ENCODE measurements at places on chromosomes 2 and 18.

DNA sequence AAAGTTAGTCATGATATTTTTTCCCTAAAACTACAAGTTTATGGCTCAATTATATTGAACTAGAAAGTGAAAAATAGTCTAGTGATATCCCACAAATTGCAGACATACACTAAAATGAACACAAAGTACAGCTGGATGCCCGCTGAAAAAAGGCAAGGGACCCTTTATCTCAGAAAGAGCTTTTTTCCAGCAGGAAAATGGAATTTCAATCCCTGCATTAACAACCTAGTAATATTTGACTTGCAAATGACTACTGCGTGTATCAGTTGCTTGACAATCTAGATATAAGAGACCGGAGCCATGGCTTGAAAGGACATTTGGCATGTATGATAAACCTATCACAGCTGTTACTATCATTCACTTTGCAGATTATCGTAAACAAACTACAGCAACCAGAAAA lies 49.1 kb downstream of the LRPPRC start:
- DNase-seq = no peak

- no peak for DNase-seq
Observed at GRCh38 chr2:3409627-3410170, 30.2 kb downstream of the TRAPPC12 start.

GRCh38 chr18:8615397-8616027 lies 6.3 kb downstream of the RAB12 start:
- DNase-seq = peak; percentile 95

DNA sequence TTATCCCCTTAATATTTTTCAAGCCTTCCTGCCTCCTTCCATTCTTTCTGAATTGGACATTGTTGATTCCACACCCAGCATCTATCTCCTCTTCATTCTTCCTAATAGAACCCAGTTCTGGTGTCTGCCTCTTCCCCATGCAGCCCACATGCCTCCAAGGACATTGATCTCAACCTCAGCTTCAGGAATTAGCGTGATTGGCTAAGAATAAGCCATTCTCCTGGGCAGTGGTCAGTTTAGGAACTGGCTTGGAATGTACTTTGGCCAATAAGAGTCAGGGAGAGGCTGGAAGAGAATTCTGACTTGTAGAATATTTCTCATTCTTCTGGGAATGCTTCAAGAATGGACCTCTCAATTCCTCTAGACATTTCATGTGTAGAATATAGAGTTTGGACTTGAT lies 25.9 kb upstream of the GCC2 start:
- no peak for DNase-seq

- DNase-seq = no peak
Observed at GRCh38 chr2:122390406-122390805, 635.0 kb downstream of the TSN start.

DNA sequence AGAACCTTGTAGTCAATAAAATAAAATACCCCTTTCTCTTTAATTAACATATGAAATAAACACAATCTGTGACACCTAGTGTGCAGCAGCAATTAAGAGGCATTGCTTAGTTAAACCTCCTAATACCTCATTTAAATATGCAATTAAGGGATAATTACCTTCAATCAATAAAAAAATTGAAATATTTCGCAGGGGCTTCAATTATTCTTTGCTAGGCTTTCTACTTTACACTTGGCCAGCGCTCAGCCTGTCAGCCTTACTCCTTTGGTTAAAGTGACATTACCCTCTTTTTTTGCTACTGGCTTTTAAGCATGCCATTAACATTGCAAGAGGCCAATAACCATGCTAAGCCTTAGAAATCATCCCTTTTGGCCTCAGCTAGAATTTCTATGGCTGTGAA lies 327.5 kb upstream of the ZNF521 start:
- DNase-seq = no peak

GRCh38 chr2:128409326-128410034 lies 90.8 kb upstream of the HS6ST1 start:
- DNase-seq = no peak

GRCh38 chr2:161991991-161992390 lies 82.0 kb downstream of the DPP4 start:
- no peak for DNase-seq

GRCh38 chr2:228018311-228018710 lies 146.9 kb downstream of the DAW1 start:
- DNase-seq = no peak

DNA sequence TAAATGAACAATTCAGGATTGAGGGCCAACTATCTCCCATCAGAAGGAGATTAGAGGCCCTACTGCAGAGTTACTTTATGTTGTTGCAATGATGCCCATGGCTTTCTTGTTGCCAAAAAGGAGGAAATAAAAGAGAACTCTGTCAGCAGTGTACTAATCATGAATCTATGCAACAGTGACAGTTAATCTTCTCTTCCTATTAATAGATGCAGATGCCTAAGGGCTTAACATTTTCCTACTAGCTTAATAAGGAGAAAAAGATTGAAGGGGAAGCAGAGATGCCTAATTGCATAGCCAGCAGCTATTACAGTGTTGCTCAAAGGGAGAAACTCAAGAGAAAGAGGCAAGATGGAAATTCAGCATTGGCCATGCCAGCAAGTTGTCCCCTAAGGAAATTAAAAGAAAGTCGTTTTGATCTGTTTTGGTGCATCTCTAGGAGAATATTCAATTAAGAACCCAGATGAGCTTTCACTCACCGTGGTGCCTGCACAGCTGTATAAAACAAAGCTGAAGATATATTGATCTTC lies 107.1 kb upstream of the KCNJ3 start:
- no peak for DNase-seq

GRCh38 chr2:100195942-100196341 lies 53.6 kb upstream of the AFF3 start:
- DNase-seq = no peak

- DNase-seq = no peak
Observed at GRCh38 chr2:73050121-73050545, 21.4 kb downstream of the SFXN5 start.

- no peak for DNase-seq
Observed at GRCh38 chr18:45298986-45299385, 316.3 kb upstream of the SLC14A2 start.

DNA sequence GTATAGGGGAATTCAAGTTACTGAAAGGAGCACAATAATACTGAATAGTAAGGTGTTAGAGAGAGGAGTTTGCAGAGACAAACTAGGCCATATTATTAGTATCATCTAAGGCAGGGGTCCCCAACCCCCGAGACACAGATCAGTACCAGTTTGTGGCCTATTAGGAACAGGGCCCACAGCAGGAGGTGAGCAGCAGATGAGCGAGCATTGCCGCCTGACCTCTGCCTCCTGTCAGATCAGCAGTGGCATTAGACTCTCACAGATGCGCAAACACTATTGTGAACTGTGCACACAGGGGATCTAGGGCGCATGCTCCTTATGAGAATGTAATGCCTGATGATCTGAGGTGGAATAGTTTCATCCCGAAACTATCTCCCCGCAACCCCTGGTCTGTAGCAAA lies 41.8 kb upstream of the TMEM200C start:
- no peak for DNase-seq

GRCh38 chr2:190607014-190607597 lies 41.8 kb upstream of the NAB1 start:
- DNase-seq = no peak

GRCh38 chr2:234998404-234999211 lies 46.8 kb downstream of the SH3BP4 start:
- DNase-seq = no peak

DNA sequence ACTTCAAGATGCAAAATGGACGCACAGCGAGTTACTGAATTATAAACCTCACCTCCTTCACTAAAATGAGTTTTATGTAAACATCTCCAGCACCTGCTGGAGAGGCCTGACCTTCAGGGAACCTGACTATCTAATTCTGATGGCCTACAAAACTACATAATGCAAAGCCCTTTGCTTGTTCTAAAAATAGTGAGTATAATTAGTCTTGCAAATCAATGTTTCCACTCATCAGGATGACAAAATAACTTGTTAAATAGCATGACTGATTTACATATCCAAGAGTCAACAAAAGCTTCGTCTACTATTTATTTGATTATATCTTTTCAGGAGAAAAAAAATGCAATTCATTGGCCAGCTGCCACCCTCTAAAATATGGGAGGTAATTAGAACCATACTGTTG lies 326.3 kb upstream of the MC4R start:
- DNase-seq = no peak

GRCh38 chr2:20129331-20130159 lies 78.1 kb upstream of the LAPTM4A start:
- DNase-seq = no peak

GRCh38 chr18:36490897-36491296 lies 193.4 kb downstream of the FHOD3 start:
- no peak for DNase-seq

GRCh38 chr2:112433932-112434730 lies 686 bp upstream of the RGPD8 start:
- DNase-seq = no peak

- DNase-seq = no peak
Observed at GRCh38 chr2:231276987-231277386, 78.6 kb downstream of the ARMC9 start.

- DNase-seq = no peak
Observed at GRCh38 chr2:64899081-64899865, 89.9 kb upstream of the SLC1A4 start.

GRCh38 chr2:209976698-209977385 lies 25.6 kb upstream of the RPE start:
- no peak for DNase-seq

DNA sequence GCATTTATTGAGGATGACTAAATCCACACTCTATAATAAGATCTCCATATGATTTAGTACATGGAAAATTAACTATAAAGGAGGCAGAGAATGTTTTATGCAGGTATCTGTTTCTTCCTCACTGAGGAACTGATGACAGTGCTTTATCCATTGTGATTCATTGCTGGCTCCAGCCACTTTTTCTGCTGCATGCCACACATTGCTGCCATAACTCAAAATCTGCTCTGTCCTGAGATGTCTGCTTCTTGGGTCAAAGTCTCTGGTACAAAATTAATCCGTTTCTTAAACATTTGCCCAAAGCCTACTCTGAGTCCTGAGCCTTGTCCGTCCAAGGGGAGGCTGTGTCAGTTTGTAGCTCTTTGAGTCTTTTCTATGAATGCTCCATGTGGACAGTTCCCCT lies 15.5 kb upstream of the ARHGAP28 start:
- DNase-seq = no peak

- no peak for DNase-seq
Observed at GRCh38 chr2:60962528-60962927, 55.0 kb upstream of the PEX13 start.

DNA sequence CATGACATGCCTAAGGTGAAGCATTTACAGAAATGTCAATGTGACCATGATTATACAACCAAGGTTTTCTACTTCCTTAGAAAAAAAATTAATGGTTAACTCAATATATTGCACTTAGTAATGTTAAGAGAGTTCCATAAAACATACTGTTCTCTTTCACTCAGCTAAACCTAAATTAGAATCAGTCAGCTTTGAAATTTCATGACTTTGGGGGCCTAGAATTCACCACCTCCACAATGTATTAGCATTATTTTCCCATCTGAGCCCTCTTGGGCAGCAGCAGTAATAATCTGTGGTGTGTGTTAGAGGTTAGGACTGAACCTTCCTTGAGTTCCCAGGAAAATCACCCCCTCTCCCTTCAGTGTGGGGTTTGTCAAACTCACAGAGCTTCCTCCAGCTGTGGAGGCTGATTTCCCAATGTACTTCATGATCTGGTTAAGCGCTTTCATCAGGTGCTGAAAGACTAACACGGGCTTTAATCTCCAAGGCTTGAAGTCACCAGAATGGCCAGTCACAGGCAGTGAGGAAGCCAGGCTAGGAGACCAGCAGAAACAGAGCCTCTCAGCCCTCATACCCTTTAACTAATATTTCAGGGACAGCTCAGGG lies 7.1 kb upstream of the UPP2 start:
- DNase-seq = no peak

DNA sequence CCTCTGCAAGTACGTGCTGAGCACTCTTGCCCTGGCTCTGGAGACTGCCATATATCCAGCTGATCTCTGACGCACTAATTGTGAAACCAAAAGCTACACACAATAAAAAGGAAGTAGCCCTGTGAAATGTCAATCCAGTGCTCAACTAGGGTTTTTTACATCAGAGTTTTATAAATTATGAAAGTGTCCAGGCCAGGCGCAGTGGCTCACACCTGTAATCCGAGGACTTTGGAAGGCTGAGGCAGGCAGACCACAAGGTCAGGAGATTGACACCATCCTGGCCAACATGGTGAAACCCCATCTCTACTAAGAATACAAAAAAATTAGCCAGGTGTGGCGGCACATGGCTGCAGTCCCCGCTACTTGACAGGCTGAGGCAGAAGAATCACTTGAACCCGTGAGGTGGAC lies 24.5 kb upstream of the PEX13 start:
- no peak for DNase-seq

DNA sequence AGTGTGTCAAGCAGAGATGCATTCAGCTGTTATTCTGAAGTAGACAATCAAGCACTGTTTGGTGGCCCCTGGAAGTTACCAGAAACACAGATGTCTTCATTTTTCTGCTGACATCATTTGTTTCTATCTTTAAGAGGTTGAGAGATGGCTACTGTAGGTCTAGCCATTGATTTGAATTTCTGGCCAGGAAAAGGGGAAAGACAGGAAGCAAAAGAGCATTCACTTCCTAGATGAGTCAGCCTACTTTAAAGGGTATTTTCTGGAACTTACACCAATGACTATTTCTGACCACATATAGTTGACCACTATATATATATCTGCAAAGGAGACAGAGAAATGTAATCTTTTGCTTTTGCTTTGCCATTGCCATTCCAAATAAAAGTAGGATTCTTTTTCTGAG lies 900.1 kb upstream of the SOX11 start:
- no peak for DNase-seq

- no peak for DNase-seq
Observed at GRCh38 chr18:80185545-80185944, 61.8 kb downstream of the PARD6G start.

GRCh38 chr2:15092691-15093090 lies 460.2 kb downstream of the LRATD1 start:
- peak; percentile 52 for DNase-seq

GRCh38 chr2:174529916-174530315 lies 43.1 kb upstream of the GPR155 start:
- DNase-seq = no peak

GRCh38 chr2:29307519-29307918 lies 192.3 kb downstream of the CLIP4 start:
- DNase-seq = no peak
